Fibroblast of skin of back (primary cell): ENCODE measurements at places on chromosomes 2 and 18.

- no peak for DNase-seq
Observed at GRCh38 chr2:105845976-105846375, 101.3 kb downstream of the NCK2 start.

DNA sequence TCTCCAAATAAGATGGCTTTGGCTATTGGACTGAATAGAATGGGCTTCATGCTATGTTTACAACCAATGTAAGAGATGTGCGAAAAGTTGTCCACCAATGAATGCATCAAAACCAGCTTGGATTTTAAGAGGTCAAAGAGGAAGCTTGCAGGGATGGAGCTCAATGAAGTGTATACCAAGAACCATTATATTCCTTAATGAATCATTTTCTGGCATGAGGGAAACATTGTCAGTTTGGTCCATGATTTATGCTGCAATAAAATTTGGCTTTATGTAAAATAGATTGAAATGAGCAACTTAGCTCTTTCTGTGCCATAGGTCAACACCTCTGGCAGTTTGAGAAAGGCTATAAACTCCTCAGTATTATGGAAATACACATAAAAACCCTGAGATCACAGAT is 107.3 kb downstream of the SH3BP4 start:
- DNase-seq: no peak

DNA sequence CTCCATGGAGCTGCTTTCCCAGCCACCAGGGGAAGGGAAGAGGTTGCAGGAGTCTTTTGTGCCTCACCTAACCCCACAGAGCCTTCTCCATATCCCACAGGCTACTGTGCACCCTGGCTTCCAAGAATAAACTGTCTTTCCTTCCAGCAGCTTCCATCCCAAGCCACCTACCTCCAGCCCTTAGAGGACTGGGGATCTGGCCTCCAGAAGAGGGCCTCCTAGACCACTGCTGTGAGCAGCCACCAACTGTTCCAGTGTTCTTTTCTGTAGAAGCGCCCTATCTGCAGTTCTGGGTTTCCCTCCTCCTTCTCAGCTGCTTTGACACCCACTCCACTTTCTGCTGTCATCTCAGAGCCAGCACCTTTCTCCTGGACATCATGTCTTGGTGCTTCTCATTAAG is 30.7 kb upstream of the REG3G start:
- DNase-seq: no peak

- DNase-seq: no peak
Observed at GRCh38 chr2:149826471-149827125, 239.0 kb upstream of the MMADHC start.

- no peak for DNase-seq
Observed at GRCh38 chr2:72211350-72211749, 63.7 kb upstream of the CYP26B1 start.

DNA sequence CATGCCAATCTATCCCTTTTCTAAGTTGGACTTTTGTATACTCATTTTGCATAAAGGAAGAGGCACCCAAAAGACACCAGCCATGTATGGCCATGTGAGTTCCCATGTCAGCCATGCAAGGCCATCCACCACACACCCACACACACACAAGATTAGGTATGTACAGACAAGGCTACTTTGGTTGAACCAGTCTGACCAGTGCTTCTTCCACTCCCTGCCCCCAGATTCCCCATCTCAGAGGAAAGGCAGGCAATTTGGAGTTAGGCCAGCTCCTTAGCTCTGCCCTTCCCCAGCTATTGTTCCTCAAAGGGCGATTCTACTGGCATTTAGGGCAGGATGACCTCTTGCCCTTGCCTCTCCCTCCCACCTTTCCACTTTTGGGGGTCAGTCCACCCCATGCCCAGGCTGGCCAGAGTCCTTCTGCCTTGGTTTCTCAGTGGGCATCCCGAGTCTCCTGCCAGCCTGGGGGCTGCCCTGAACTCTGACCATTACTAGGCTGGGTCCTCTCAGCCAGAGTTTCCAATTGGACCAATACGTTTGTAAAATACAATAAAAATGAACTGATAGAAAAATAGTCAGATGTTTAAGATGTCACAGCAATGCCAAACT is 101.1 kb downstream of the ZBTB7C start:
- no peak for DNase-seq

DNA sequence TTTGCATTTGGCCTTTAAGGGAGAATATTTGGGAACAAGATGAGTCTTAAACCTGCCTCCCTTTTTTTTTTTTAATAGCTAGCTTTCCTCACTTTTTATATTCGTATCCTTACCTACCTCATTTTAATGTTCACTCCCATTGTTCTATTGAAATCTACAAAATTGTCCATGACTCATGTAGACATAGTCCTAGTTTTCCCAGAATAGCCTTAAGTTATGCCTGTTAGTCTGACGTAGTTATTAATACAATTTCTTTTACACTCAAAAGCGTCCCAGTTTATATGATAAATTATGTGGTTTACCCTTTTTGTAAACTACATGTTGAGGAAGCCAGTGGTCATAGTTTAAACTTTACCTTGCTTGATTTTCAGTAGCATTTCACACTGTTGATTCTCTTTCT is 73.4 kb downstream of the UBR3 start:
- no peak for DNase-seq
